AG04450 (cell line): ENCODE measurements at places on chromosomes 12 and 14.

DNA sequence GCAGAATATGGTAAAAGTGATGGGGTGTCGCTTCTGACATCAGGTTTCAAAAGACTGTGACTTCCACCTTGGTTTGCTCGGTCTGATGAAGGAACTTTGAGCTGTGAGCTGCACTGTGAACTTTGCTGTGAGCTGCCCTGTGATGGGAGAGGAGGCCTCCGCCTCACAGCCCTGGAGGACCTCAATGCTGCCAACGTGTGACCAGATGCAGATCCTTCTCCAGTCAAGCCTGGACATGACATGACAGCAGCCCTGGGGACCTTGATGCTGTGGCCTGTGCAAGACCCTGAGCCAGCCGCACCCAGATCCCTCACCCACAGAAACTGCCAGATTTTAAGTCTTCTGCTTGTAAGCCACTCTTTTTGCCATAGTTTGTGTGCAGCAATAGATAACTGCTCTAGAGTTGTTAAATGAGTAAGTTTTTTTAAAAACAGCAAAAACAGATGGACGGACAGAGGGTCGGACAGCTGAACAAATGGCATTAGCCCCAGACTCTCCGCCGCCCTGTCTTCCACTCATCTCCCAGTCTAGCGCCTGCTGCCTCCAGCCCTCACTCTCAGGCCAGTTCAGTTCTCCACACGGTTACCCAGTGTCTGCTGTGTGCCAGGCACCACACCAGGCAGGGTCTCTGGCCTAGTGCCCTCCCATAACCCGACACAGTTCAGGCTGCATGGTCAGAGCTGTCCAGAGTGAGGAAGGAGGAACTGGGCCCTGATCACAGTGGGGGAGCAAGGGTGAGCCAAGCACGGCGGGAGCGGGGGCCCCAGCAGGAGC, 13.1 kb upstream of the LRTM2 start:
- DNase-seq = no peak

DNA sequence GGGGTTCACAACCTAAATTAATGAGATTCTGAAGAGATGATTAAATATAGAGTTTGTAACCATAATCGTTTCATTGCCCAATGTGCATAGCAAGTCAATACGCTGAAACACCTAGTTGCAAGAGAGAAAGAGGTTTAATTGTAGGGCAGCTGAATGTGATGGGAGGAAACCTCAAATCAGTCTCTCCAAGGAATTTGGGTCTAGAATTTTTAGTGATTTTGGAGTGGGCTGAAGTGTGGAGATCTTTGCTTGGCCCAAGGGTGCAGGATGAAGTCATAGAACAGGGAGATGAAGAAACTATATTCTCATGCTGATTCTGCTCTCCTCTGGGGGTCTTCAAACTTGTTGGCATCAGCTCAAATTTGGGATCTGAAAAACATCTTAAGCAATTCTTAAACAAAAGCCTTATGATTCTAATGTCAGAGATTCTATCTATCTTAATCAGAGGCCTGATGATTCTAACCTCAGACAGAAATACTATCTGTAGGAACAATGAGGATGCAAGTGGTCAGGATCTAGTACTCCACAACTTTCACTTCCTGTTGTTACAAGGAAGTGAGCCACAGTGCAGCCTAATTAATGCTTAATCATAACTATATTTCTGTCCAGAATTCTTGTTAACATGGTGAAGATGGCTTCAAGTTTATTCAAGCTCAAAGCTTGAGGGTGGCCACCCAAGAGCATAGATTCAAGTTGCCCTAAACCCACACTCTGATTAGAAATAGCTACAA, 80.2 kb upstream of the FUT8 start:
- DNase-seq = no peak

- DNase-seq = no peak
Observed at GRCh38 chr14:102442241-102443211, 67.0 kb downstream of the ANKRD9 start.

DNA sequence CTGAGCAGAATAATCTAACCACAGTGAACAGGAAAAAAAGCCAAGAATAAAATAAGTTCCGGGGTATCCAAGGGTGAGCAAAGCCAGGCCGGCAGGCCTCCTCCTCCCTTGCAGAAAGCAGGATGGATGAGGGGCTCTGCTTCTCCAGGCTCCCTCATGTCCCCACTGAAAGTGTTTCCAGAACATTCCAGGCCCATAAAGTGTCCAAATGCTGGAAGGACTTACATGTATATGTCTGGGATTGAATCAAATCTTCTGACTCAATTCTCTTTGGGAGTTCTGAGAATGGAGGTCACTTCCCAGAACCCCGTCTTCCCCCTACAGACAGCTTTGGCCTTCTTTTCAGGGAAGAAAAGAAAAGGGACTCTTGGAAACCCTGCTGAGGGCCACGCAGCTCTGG, 25.0 kb upstream of the BDKRB1 start:
- DNase-seq = no peak

GRCh38 chr12:119334430-119335170, at the start of gene CCDC60:
CCDC60 (plus strand) TSS chr12:119334729; CDS start chr12:119335177, 448 bp downstream.
- DNase-seq = no peak

- DNase-seq = no peak
Observed at GRCh38 chr14:58964598-58964928, 223.9 kb upstream of the DAAM1 start.

GRCh38 chr12:5033883-5034282, 9.8 kb upstream of the KCNA5 start:
- DNase-seq = no peak

GRCh38 chr14:49997991-49998390, 105.1 kb downstream of the ARF6 start:
- no peak for DNase-seq

DNA sequence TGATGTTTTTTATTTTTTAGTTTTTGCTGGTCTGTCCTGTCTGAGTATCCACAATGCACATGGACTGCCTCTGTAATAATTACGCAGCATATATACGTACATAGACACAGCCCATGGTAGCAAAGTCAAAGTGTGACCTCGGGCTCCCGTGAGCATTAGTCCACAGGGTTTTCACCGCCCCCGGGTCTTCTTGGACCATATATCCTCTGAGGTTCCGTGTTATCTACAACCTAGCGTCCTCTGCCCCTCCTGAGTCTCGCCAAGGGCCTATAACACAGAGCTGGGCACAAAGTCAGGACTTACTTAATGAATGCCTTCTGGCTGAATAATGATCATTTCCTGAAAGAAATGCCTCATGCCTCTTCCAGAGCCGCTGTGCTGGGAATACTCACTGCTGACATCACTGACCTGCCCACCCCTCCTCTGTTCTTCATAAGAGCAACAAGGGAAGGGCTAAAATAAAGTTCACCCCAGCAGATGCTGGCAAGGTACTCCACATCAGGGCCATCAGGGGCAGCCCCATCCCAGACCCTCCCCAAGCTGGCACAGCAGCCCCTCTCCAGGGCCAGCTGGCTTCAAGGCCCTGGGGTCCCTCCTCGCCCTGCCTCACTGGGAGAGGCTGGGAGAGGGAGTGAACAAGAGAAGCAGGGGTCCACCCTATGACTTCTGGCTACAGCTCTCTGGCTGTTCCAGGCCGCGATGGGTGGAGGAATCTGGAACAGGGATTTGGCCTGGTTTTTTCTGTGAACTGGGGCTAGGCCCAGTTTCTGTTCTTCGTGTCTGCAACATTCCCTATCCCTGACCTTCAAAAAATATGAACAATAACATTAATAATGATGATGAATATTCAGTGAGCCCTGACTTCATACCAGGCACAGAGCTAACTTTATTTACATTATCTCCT, 7.9 kb downstream of the HDAC7 start:
- DNase-seq = no peak

GRCh38 chr12:2092890-2093289, 40.1 kb downstream of the CACNA1C start:
- no peak for DNase-seq

DNA sequence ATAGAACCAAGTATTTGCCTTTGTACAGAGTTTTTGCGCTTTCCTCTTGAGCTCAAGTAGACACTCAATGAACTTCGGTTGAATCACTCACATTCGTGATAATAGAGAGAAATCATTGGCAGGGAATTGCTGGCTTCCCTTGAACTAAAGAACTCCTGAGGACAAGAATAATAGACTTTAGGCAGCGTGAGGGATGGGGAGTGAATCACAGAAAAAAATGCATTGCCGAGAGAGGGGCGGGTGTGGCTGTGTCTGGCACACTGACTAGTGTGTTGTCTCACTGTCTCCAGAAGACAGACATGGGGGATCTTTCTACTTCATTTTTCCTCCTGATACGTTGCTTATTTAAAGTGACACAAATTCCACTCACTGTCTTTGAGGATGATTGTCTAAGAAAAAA, 805.2 kb downstream of the BCL11B start:
- no peak for DNase-seq

- no peak for DNase-seq
Observed at GRCh38 chr14:59146484-59146883, 42.0 kb upstream of the DAAM1 start.

DNA sequence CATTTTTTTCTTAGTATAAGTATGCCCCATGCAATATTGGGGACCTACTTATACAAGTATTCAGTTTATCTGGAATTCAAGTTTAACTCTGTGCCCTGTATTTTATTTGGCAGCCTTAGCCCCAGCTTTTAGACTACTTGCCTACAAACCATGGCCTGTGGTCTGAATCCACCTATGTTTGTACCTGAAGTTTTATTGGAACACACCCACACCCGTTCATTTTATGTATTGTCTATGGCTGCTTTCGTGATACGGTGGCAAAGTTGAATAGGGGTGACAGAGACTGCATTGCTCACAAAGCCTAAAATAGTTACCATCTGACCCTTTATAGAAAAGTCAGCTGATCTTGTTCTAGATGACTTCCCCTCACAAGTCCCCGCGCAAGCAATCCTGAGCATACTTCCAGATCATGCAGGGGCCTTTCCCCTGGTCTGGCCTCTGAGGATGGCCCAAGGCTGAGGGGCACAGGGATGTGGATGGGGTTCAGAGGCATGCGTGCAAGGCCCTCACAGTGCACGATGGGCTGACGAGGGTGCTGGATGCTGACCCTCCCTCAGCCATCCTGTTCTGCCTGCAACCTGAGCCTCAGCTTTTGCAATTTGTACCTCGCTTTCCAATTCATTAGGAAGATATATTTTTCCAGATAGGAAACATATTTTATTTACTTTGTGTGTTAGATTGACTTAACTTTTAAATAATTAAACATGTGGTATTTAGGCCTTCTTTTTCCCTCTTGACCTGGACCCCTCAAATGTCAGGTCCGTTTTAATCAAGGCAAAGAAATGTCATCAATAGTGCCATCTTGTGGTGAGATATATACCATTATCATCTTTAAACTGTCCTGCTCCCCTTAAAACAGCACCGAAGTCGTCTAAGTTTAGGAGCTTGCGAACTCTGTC, 527.3 kb upstream of the CCDC196 start:
- no peak for DNase-seq

DNA sequence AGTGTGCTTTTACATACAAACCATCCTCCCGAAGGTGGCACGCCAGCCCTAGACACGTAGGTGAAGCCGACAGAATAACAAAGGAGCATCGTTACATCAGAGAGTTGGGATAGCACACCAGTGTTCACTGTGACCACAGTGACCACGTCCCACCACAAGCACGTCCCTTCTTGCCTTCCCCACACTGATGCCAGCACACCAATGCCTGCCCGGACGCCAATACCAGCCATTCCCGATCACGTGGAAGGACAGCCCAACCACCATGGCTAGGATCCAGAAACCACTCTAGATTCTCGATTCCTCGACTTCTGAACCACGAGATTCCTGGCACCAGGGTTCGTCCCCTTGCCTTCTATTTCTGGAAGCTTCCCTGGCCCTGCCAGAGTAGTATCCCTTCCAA, 48.0 kb upstream of the GPR68 start:
- DNase-seq = no peak

GRCh38 chr14:49971156-49972130, 78.6 kb downstream of the ARF6 start:
- no peak for DNase-seq

DNA sequence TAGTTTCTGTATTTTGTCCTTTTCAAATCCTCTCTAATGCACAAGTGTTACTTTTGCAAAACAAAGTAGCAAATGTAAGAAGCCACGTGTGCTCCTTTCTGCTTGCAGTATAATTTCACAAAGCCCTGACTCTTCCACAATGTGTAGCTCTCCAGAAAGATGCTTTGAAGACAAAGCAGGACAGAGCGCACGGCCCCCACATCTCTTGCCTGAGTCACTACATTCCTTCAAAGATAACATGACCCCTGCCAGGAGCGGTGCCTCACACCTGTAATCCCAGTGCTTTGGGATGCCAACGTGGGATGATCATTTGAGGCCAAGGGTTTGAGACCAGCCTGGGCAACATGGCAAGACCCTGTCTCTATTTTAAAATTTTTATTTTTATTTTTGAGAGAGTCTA, 40.5 kb downstream of the JAG2 start:
- DNase-seq = no peak

DNA sequence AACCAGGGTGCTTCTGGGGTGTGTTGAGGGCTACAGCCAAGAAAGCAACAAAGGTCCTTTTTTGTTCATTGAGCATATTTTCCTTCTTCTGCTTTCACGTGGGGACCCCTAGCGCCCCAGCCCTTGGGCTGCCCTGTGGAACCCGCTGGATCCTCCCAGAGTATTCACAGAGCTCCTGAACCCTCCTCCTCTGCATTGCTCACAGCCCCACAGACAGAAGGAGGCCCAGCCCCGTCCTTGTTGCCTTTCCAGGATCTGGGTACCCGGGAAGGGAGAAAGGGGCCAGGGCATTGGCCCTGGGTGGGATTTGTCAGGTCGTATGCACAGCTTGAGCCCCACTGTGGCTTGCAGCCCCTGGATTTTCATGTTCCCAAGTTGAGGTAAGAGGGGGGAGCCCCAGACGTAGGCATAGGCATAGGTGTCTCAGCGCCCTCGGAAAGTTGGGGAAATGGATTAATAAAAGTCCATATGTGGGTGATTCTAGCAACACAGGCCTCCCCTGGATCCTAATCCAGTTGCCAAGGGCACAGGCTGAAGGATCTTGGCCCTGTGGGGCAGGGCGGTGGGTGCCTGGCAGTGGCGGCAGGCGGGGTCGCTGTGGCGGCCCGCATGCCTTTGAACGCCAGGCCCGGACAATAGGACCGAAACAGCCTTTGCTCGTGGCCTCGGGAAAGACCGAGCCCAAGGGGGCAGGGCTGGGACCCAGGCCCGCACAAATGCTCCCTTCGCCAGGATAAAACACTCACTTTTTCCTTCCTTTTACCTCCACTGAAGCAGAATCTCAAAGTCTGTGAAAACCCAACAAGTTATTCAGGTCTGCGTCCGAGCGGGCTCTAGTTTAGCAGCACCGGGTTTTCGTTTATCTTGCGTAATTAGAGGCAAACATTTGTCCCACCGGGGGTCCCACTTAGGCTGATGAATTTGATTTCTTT, 3.0 kb upstream of the HOXC10 start:
- DNase-seq = no peak

- no peak for DNase-seq
Observed at GRCh38 chr14:24508155-24508840, at the start of gene CMA1. CMA1 (minus strand) TSS chr14:24508265; CDS start chr14:24508235, 30 bp downstream.
